Natural killer cell (primary cell): ENCODE measurements at places on chromosomes 1 and 21.

- H3K4me1 ChIP-seq: no peaks in the 10 kb centered on the region
- H3K36me3 ChIP-seq: no peaks in the 10 kb centered on the region
- no peak for DNase-seq
- H3K27me3 ChIP-seq: no peaks in the 10 kb centered on the region
- H3K4me3 ChIP-seq: no peak overlapping the region
Observed at GRCh38 chr21:31518580-31518979, 140.9 kb upstream of the SOD1 start.

GRCh38 chr1:151369621-151370048, 2.9 kb downstream of the SELENBP1 start:
- H3K27ac ChIP-seq: no peak overlapping the region
- H3K4me1 ChIP-seq: peaks cover 9% of the 10 kb centered on the region
- no peak overlapping the region for H3K4me3 ChIP-seq
- no peaks in the 10 kb centered on the region for H3K36me3 ChIP-seq
- DNase-seq: no peak

DNA sequence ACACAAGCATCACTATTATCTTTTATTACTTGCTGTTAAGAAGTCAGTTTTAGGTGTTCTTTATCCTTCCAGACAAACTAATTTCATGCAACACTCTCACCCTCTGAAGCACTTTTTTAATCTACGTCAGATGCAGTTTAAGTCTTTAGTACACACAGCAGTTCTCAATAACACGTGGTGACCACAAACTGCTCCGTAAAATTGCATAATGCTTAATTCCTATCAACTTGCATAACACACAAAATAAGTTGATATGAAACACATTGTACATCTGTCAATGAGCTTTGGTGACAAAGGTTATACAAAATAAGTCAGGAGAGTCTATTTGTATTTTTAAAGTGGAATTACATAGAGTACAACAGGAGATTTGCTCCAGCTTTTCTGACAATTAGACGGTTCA, 140.9 kb upstream of the ETS2 start:
- peaks cover 8% of the 10 kb centered on the region for H3K27me3 ChIP-seq
- H3K36me3 ChIP-seq: no peaks in the 10 kb centered on the region
- DNase-seq: no peak

GRCh38 chr1:59686574-59686973, 128.2 kb upstream of the HOOK1 start:
- H3K27me3 ChIP-seq: no peaks in the 10 kb centered on the region
- DNase-seq: no peak
- no peaks in the 10 kb centered on the region for H3K36me3 ChIP-seq
- H3K4me1 ChIP-seq: no peaks in the 10 kb centered on the region
- H3K27ac ChIP-seq: no peak overlapping the region
- no peak overlapping the region for H3K4me3 ChIP-seq

GRCh38 chr1:112904071-112904830, 51.7 kb downstream of the SLC16A1 start:
- no peaks in the 10 kb centered on the region for H3K36me3 ChIP-seq
- DNase-seq: peak; percentile 21
- H3K27me3 ChIP-seq: no peaks in the 10 kb centered on the region
- no peaks in the 10 kb centered on the region for H3K4me1 ChIP-seq

DNA sequence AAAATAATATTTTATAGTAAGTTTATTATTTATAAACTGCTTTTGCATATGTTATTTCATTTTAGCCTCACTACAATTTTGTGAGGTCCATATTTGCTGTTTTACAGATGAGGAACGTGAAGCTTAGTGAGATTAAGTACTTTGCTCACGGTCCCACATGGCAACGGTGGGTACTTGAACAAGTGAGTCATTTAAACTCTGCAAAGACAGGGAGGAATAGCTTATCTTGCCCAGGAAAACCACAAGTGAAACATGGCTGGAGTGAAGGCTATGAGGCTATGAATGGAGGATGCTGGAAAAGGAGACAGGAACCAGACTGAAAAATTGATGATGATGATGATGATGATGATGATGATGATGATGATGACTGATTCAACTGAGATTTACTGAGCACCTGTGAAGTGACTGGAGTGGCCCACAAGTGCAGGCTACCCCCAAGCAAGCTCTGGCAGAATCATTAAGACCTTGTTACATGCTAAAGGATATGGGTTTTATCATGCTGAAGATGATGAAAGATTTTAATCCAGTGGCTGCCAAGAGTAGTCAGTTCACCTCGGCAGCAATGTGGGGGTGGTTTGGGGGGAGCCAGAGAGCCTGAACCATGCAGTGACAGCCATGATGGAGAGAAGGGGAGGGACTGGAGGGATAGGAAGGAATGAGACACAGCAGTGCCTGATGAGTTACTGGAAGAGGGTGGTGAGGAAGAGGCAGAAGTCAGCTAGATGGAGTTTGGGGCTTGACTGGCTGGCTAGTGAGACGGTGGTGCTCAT, 1.4 kb upstream of the ABCA4 start:
- H3K4me3 ChIP-seq: no peak overlapping the region
- H3K4me1 ChIP-seq: no peaks in the 10 kb centered on the region
- H3K27ac ChIP-seq: no peak overlapping the region
- no peaks in the 10 kb centered on the region for H3K36me3 ChIP-seq
- no peak for DNase-seq

GRCh38 chr1:97524211-97524610, 396.6 kb downstream of the DPYD start:
- DNase-seq: no peak
- no peak overlapping the region for H3K4me3 ChIP-seq
- no peaks in the 10 kb centered on the region for H3K36me3 ChIP-seq
- H3K27me3 ChIP-seq: no peaks in the 10 kb centered on the region
- H3K4me1 ChIP-seq: no peaks in the 10 kb centered on the region
- no peak overlapping the region for H3K27ac ChIP-seq

GRCh38 chr1:220438741-220439140, 89.2 kb upstream of the MARK1 start:
- no peak overlapping the region for H3K4me3 ChIP-seq
- H3K27ac ChIP-seq: no peak overlapping the region
- H3K4me1 ChIP-seq: no peaks in the 10 kb centered on the region
- H3K36me3 ChIP-seq: no peaks in the 10 kb centered on the region

DNA sequence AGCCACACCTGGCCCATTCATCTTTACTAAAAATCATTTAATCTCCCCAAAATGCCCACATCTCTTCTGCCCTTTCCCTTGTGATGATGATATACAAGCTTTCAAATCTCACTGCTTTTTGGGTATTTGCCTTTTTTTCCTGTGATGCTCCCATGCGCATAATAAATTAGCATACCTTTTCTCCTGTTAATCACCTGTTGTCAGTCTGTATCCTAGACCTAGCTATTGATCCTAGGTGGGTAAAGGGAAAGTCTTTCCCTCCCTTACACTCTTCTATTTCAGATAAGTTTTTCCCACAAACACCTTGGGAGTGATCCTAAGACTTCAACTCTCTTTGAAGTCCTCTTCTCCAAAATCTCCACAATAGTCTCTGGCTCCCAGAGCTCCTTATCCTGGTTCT, 12.0 kb upstream of the SLC35A3 start:
- no peaks in the 10 kb centered on the region for H3K36me3 ChIP-seq
- H3K4me1 ChIP-seq: no peaks in the 10 kb centered on the region
- H3K4me3 ChIP-seq: no peak overlapping the region

- H3K4me1 ChIP-seq: no peaks in the 10 kb centered on the region
- H3K36me3 ChIP-seq: peaks cover 6% of the 10 kb centered on the region
- no peak overlapping the region for H3K27ac ChIP-seq
- no peak for DNase-seq
- H3K27me3 ChIP-seq: no peaks in the 10 kb centered on the region
- H3K4me3 ChIP-seq: no peak overlapping the region
Observed at GRCh38 chr1:176029609-176030008, 177.5 kb downstream of the COP1 start.
